ENCODE measurements at places on chromosomes 16 and 17.

DNA sequence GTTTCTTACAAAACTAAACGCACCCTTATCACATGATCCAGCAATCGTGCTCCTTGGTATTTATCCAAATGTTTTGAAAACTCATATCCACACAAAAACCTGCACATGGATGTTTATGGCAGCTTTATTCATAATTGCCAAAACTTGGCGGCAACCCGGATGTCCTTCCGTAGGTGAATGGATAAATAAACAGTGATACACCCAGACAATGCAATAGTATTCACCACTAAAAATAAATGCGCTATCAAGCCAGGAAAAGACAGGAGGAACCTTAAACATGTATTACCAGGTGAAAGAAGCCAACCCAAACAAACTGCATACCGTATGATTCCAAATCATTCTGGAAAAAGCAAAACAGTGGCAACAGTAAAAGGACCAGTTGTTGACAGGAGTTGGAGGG lies 10.0 kb downstream of the SPATA32 start:
- DNase-seq, result no peak

- peak; percentile 14 for DNase-seq
Measured at GRCh38 chr16:17211797-17212196, 259.0 kb downstream of the XYLT1 start.

DNA sequence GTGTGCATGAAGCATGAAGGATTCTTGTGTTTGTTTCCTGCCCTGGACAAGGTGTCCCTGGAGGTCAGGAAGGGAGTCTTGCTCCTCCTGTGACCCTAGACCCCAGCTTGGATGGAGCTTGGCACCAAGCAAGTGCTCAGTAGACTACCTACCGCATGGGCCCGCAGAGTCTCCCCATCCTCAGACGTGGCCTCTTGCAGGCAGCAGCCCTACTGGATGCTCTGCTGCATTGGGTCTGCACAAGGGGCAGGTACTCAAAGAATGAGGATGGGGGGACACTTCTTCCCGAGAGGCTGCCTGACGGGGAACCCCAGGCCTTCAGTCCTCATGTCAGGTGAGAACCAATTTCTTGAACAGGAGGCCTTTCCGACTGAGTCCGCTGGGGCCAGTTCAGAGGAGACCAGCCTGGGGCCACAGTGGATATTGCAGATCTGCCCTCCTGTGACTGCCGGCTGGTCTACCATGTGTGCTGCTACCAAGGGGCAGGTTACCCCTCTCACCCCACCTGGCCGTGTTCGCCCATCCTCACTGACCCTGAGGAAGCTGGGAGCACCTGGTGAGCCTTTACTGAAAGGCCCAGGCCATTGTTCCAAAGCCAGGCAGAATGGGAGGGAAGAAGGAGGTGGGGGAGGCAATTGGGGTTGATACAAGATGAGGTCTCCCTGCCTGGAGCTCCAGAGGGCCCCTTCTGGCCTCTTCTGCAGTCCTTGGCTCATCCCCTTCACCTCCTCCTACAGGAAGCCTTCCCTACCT lies 206.3 kb downstream of the RAB11FIP4 start:
- no peak for DNase-seq

DNA sequence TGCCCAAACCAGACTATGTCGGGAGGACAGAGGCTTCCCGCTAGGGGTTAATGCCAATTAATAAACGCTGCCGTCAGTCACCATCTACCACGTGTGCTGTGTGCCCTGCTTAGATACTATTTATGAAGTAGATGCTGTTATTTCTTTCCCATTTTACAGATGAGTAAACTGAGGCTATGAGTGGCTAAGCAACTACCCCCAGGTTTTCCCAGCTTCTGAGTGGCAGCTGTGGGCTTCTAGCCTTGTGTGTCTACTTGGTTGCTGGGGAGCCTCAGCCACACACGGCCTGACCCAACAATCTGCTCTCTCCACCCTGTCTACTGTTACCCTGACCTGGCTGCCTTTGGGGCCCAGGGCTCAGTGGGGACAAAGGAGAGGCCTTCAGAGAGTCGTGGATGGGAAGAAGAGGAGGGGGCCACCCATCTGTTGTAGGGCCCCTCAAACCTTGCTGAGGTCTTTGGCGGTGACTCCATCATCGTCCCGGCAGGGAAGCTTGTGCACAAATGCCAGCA lies 7.1 kb downstream of the GIT1 start:
- no peak for DNase-seq

- no peak for DNase-seq
Measured at GRCh38 chr16:81654346-81654745, 124.7 kb upstream of the PLCG2 start.

- DNase-seq, result no peak
Measured at GRCh38 chr17:17579691-17580090, 11.8 kb downstream of the PEMT start.

GRCh38 chr16:11207646-11208045 lies 48.4 kb downstream of the SOCS1 start:
- no peak for DNase-seq

DNA sequence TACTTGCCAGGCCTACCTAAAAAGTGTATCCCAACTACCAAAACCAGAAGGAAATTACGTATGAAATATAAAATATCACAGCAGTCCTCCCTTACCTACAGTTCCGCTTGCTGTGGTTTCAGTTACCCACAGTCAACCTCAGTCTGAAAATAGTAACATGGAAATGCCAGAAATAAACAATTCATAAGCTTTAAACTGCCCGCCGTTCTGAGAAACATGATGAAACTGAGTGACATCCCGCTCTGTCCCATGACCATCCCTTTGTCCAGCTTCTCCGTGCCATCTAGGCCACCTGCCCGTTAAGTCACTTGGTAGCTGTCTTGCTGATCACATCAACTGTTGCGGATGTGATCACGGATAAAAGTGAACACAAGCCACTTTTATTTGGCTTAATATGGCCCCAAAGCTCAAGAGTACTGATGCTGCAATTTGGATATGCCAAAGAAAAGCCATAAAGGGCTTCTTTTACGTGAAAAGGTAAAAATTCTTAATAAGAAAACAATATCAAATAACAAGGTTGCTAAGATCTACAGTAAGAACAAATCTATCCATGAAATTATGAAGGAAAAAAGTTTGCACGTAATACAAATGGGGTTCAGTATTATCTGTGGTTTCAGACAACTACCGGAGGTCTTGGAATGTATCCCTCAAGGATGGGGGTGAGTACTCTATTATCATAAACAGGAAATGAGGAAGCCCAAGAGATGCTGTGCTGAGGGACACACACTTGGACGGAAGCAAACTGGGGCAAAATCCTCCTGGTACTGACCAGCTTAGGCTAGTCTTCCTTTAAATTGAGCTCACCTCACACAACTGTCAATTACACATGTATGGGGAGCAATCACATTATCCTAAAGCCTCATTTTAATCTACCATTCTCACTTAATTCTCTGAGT lies 8.2 kb downstream of the USP22 start:
- DNase-seq, result no peak

DNA sequence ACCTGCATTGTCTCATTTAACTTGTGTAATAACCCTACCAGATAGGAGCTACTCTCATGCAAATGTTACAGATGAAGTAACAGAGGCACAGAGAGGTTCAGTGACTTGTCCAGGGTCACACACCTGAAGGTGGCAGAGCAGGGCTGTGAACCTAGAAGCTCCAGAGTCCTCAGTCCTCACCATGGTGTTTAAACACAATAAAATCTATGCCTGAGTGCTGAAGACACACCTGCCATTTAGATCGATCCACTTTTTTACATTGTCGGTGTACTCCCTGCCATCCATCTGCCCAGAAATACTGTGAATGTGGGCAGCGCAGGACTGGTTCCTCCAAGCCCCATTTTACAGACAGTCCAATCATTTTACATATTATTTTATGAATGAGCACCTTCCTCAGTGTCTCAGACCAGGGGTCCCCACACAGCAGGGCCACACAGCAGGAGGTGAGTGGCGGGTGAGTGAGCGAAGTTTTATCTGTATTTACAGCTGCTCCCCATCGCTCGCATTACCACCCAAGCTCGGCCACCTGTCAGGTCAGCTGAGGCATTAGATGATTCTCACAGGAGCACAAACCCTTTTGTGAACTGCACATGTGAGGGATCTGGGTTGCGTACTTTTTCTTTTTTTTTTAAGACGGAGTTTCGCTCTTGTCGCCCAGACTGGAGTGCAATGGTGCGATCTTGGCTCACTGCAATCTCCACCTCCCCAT lies 5.6 kb downstream of the IL4R start:
- DNase-seq, result no peak

DNA sequence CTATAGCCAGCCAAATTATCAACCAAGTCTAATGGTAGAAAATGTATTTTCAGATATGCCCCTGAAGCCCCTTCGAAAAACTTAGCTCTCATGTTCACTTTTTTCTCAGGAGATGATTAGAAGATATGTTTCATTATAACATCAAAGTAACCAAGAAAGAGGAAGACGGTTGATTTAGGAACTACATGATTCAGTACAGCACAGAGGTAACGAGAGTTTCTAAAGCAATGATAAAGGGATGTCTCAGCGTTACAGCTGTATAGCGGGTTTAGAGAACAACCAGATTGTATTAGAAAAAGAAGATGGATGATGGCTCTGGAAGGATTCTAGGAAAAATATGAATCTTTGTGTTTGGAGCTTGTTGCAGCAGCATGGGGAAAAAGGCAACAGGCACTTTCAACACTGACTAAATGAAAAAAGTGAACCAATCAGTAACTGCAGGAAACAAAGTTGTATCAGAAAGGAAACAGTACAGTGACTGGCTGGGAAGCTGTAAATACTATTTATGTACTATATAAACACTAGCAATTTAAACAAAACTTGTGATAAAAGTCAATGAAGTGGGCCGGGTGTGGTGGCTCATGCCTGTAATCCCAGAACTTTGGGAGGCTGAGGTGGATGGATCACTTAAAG lies 21.5 kb downstream of the MBTD1 start:
- no peak for DNase-seq

DNA sequence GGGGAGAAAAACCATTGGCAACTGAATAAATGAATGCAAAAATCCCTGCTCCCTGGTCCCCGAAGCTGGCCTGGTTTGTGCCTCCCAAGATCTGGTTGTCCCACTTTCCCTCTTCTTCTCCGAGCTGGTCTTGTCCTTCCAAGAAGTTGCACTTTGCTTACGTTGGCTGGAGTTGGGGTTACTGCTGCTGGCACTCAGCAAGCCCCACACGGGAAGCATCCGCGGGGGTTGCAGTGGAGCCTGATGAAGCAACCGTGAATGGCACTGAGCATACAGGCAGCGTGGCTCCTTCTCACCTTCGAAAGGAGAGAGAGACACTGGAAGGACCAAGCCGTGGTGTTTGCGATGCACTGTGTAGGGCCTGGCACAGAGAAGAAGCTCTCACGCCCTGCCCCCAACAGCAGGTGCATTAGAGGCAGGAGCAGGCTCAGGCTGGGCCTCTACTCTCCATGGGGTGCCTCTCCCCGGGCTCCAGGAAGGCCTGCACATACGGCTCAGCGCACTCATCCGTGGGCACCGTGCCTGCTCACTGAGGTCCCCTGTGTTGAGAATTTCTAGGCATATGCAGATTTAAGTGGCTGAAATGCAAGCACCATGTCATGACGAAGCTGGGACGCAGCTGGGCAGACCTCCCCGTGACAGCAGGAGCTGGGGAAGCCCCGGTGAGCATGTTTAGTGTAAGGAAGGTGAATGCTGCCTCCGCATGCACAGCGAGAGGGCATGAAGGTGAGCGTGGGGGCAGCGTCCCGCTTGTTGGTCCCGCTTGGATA lies 12.1 kb downstream of the CA5A start:
- DNase-seq, result no peak

DNA sequence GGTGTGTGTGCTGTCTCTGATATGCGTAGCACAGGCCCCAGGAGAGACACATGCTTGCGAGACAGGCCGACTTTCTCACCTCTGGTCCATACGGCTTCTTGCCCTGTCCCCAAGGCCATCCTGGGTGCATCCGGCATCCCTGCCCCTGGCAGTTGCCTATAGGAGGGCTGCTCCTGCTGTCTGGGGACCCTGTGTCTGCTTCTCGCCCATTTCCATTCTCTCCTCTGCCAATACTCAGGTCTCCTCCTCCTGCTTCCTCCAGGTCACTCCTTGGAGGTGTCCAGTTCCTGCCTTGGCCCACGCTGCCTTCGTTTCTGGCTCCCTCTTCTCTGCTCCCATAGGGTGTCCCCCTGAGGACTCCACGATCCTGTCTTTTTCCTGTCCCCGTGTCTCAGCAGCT lies 89.0 kb downstream of the DNAH17 start:
- DNase-seq, result no peak

- DNase-seq, result no peak
Measured at GRCh38 chr17:3695129-3695722, 729 bp downstream of the P2RX5 start.

GRCh38 chr17:3556916-3557767 lies 470 bp downstream of the TRPV3 start:
- DNase-seq, result no peak

DNA sequence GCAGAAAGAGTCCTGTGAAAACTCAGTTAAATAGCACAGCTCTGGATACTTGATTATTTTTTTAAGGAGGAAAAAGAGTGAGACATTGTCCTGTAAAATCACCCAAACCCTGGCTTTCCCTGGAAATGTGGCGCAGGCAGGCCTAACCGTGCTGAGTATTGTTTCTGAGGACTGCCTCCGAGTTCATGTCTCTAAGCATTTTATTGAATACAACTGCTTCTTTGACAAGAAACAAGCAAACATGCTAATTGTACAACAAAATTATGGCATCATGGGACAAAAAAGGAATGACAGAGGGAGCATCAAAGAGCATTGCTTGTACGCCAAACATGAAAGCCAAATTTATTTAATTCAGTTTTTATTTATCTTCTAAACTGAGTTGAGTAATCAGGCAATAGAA lies 64.5 kb upstream of the HSBP1 start:
- no peak for DNase-seq

GRCh38 chr17:8997994-8998628 lies 23.2 kb upstream of the NTN1 start:
- DNase-seq, result peak; percentile 64

DNA sequence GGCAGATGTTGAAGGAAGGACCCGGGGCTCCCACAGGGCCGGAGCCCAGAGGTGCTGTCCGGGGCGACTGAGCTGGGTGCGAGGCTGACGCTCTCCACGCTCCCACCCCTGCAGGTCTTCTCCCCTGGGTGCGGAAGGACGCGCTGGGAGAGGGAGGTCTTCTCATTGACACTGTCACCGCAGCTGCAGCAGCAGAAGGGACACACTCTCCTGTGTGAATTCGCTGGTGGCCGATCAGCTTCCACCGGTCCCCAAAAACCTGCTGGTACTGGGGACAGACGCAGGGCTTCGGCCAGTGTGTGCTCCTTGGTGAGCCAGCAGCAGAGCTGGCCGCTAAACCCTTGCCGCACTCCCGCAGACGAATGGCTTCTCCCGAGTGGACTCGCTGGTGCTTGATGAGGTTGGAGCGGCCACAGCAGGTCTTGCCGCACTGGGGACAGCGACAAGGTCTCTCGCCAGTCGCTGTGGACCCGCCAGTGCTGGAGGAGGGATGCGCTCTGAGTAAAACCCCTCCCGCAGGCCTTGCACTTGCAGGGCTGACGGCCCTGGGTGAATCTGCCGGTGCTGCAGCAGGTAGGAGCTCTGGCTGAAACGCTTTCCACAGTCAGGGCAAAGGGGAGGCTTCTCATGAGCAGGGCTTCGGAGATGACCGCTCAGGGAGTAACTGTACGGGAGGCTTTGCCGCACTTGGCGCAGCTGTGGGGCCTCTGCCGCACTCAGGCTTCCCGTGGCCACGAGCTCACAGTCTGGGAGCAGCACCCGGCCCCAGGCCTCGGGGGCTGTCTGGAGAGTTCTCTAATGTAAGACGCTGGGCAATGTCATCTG lies 6.2 kb downstream of the ZNF843 start:
- DNase-seq, result no peak

GRCh38 chr17:69344939-69345338 lies 18.0 kb upstream of the ABCA5 start:
- no peak for DNase-seq

- no peak for DNase-seq
Measured at GRCh38 chr16:4217204-4218131, 24.4 kb downstream of the SRL start.

Measured in CD4-positive, alpha-beta T cell (primary cell).